Right renal pelvis (tissue), 4 donors: ENCODE measurements at places on chromosomes 6 and 20. TPM values are rescaled to one million over a fixed set of nuclear protein-coding genes. Genes with fewer than 3 reads are reported as not detected.

- no peak for DNase-seq
Measured at GRCh38 chr6:30272032-30272431, 54.7 kb upstream of the TRIM39 start.

GRCh38 chr20:47680804-47681529 lies 104.3 kb downstream of the SULF2 start:
- DNase-seq, result no peak

- no peak for DNase-seq
Measured at GRCh38 chr6:88499845-88500699, 333.9 kb upstream of the CNR1 start.

DNA sequence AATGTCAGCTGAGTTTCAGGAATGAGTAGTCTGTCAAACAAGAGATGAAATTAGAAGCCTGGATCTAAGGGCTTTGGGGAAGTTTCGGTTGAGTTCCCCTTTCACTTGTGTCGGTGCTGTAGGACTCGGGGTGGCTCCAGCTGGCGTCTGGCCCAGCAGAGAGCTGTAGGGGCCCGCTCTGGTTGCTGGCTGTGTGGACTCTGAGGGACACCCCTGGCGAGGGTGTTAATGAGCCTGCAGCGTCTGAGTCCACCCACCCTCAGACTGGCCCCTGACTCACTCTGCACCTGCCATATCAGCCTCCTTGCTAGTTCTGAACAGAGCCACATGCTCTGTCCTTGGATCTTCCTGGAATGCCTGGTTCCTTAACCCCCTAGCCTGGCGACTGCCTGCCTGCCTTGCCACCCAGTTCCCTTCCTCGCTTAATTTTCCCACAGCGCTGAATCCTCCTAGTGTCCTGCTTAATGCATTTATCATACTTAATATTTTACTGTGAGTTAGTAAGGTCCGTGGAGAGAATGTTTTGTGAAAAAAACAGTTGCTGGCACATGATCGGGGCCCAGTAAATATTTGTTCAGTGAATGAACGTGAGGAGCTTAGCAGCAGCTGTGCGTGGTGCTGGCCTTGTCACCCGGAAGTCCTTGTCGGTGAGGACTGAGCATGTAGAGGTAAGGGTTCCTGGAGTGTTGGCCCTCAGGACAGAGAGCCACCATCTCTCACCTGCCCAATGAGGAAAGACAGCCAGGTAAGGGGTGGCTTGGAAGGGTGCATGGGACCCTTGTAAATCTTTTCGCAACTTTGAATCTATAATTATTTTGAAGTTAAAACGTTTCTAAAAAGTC lies 1.6 kb downstream of the DNAJC5 start:
- no peak for DNase-seq

DNA sequence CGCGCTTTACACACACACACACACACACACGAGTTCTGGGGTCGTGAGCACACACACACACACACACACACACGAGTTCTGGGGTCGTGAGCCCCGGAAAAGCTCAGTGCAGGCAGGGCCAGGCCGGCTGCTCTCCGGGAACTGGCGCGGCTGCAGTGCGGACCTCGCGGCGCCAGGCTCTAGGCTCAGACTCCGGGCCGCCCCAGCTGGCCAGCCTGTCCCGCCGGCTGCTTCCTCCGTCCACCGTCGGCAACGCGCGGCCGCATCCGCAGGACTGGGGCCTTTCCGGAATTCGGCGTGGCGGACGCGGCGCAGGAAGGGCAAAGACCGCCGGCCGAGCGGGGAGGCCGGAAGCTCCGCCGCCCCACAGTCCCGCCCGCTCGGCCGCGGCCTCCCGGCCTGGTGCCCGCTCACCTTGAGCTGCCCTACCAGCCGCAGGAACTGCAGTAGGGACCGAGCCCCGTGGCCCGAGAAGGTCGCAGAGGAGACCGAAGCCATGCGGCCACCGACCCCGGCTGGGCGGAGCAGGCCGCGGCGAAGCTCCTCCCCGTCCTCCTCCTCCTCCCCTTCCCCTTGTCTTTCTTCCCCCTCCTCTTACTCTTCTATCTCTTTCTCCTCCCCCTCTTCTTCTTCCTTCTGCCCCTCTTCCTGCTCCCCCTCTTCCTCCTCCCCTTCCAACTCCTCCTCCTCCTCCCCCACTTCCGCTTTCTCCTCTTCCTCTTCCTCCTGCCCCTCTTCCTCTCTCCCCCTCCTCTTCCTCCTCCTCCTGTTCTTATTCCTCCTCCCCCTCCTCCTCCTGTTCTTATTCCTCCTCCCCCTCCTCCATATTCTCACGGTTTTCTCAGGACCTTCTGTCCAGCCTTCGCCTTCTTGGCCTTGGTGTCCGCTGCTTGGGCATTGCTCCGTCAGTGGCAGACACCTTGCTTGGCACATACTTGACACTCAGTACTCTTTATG lies at the start of gene HDDC2:
Gene HDDC2 (minus strand): TSS at position 533 of the 957 bp plus-strand sequence. CDS start 35 bp downstream, at position 498.
- peak; percentile 43 for DNase-seq

DNA sequence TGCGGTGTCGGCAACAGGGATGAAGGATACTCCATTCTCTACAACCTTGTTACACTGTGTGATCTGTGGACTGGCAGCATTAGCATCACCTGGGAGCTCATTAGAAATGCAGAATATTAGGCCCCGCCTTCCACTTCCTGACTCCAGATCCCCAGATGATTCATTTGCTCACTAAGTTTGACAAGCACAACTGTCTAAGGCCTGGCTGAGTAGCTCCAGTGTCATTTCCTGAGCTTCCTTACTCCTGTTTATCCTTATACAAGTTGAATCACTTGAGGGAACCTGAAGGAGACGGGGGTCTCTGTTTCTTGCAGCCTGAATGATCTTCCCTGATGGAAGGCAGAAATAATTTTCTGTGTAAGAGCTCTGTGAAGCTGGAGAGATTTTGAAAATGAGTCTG lies 32.7 kb upstream of the PROKR2 start:
- DNase-seq, result no peak

GRCh38 chr6:40112350-40112749 lies 178.1 kb upstream of the MOCS1 start:
- no peak for DNase-seq

GRCh38 chr20:7760247-7761031 lies 179.8 kb downstream of the HAO1 start:
- no peak for DNase-seq

DNA sequence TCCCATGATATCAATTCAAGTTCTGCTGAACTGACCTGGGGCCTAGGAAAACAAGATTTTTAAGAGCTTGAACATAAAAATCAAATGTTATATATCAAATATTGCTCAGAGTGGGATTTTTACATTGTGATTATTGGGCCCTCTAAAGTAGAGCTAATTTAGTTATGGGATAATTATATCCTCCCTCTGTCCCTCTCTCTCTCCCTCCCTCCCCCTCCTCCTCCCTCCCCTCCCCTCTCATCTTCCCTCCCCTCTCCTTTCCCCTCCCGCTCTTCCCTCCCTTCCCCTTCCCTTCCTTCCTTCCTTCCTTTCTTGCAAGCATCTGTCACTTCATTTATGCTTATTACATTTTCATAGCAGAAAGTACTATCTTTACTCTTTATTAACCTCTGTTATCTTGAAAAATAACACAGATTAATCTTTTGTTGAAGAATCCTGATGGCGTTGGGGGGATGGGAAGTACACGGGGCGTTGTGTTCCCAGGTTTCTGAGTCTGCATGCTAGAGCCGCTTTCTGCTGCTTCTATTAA lies 32.8 kb downstream of the KIF25 start:
- DNase-seq, result no peak

GRCh38 chr6:30258204-30258603 lies 45.0 kb upstream of the TRIM26 start:
- no peak for DNase-seq

- no peak for DNase-seq
Measured at GRCh38 chr6:134341999-134342567, 24.2 kb upstream of the SGK1 start.

DNA sequence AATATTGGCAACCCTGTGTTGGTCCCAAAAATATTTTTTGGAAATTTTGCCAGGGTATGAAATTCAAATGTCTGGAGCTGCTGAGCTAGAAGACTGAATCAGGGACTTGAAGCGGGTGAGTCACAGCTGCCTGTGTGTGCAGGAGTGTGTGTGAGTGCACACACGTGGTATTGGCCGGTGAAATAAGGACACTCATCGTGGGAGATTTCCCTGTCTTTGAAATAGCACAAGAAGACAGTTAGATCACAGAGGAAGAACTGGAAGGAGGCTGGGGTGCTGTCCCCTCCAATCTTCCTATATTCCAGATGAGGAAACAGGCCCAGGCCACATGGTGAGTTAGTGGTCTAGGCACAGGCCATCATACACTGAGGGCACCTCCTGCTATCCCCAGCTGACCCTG lies 123.8 kb upstream of the MLN start:
- DNase-seq, result no peak

GRCh38 chr20:2837221-2837960 lies 3.1 kb downstream of the PCED1A start:
- no peak for DNase-seq

DNA sequence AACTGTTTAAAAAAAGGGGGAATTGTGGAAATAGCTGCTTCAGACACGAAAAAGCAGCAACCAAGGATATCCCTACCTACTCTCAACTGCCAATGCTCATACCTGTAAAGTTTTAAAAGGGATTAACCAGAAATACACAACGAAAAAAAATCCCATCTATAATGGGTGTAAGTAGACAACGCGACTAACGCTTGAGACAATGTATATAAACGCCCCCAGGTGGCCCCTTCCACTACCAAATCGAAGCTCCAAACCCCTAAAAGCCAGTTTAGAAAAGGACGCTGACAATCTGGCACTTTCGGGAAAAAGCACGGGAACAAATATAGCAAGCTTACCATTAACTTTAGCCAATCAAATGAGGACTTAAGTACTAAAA lies 94.5 kb upstream of the BTN3A2 start:
- no peak for DNase-seq

GRCh38 chr6:65979120-65979519 lies 272.1 kb upstream of the EYS start:
- DNase-seq, result no peak

DNA sequence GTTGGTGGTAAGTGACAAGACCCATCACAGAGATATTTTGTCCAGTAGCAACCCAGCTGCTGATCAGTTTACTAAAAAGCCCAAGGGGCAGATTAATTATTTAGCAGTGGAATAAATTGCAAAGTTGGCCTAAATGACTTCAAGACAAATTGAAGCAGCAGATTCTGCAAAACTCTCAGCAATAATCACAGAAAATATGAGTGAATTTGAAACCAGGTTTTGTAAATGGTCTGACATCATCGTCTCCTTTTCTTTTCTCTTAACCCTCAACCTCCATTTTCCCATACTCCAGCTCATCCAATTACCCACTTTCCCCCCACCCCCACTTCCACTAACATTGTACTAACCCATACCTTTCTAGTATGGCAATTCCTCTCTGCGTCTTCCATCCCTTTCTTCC lies 11.3 kb upstream of the PTPRK start:
- no peak for DNase-seq

- no peak for DNase-seq
Measured at GRCh38 chr6:41318261-41318653, 17.2 kb upstream of the NCR2 start.

- DNase-seq, result no peak
Measured at GRCh38 chr20:50121858-50122271, 8.9 kb upstream of the UBE2V1 start.

DNA sequence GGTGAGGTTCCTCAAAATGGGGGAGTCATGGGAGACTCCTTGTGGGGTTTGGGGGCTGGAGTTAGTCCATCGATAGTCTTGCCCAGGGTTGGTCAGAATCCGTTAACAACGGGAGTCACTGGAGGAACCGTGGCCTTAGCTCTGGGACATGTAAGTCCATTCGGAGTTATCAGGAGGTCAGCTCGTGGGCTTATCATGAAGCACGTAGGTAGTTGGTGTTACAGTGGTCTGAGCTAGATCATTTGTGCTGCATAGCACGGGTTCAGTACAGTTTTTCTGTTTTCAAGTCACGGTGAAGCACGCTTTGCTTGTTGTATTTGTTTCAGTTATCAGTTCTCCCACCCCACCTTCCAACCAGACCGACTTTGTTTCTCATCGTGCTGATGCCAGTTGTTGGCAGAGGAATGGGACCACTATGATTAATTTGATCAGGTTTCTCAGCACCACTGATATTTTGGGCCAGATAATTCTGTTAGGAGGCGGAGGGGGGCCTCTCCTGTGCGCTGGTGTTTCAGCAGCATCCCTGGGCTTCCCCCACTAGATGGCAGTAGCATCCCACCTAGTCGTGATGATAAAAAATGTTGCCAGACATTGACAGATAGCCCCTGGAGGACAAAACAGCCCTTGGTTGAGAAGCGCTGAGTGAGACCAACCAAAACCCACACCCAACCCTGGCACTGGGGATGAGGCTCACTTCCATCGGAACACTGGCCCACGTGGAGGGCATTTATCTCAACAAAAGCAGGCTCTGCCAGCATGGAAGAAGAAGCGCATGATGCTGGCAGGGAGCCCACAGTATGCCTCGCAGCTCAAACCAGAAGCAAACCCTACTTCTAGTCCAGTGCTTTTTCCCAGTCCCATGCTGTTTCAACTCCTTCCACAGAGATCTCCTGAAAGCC lies 2.2 kb upstream of the APMAP start:
- DNase-seq, result peak; percentile 76

DNA sequence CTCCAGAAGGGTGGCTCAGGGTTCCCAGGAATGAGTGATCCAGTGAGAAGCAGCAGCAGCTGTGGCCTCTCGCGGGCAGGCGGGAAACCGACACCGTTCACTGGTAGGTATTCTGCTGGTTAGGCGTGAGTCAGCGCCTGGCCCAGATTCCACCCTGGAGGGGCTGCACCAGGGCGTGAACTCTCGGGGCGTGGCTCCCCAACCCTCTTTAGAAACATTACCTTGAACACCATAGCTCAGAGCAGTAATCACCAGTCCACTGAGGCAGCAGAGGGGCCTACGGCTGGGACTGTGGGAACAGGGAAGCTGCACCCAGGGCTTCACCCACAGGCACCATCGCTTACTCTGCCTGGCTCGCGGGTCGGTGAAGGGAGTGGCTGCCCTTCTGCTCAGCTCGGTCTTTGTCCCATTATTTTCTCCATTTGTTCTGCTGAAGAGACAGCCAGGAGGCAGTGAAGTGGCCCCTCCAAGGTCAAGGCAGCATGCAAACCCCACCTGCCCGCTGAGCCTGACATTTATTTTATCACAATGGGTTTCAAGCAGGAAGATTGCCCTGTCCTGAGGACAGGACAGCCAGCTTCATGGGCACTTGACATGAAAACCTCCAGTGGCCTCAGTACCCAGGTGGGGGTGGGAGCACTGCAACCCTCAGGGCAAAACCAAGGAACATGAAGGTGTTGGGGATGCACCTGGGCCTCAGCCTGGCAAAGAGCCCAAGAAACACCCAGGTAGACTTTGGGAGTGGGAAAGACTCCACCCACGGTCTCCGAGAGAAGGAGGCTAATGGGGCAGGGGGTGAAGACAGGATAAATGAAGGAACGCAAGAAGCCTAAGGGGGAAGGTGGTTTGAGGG lies 51.0 kb upstream of the CD93 start:
- DNase-seq, result no peak

- no peak for DNase-seq
Measured at GRCh38 chr20:61768571-61769285, 297.0 kb downstream of the TAF4 start.

SCGN gene
- 0.28 TPM for polyA plus RNA-seq

OPRM1 gene
- 0.04 TPM for polyA plus RNA-seq

SLC2A10 gene
- polyA plus RNA-seq, result 16.9 TPM

MACROD2 gene
- 12.4 TPM for polyA plus RNA-seq

NKX2-2 gene
- polyA plus RNA-seq, result not detected

TCF15 gene
- polyA plus RNA-seq, result 1.0 TPM

GMNN gene
- polyA plus RNA-seq, result 62.3 TPM

RIPPLY2 gene
- not detected for polyA plus RNA-seq
